ENCODE measurements at places on chromosomes 7 and 10. TPM values are rescaled to one million over a fixed set of nuclear protein-coding genes. Genes with fewer than 3 reads are reported as not detected.

The CYP2E1 gene
- 2.1 TPM for total RNA-seq

The NKX2-3 gene
- 0.26 TPM for total RNA-seq

The LRIT1 gene
- not detected for total RNA-seq

The AFAP1L2 gene
- 10.1 TPM for total RNA-seq

GRCh38 chr7:103791894-103792293 is 197.6 kb downstream of the RELN start:
- H3K27me3 ChIP-seq: no peaks in the 10 kb centered on the region
- H3K27ac ChIP-seq: no peak overlapping the region
- no peaks in the 10 kb centered on the region for H3K4me1 ChIP-seq
- no peaks in the 10 kb centered on the region for H3K36me3 ChIP-seq
- no peak for DNase-seq

GRCh38 chr7:6273380-6273837 is 985 bp upstream of the CYTH3 start:
- peaks cover 22% of the 10 kb centered on the region for H3K4me1 ChIP-seq
- no peak overlapping the region for H3K4me3 ChIP-seq
- no peak overlapping the region for H3K27ac ChIP-seq
- no peaks in the 10 kb centered on the region for H3K27me3 ChIP-seq
- H3K36me3 ChIP-seq: no peaks in the 10 kb centered on the region

GRCh38 chr7:35565927-35566326 is 129.0 kb downstream of the HERPUD2 start:
- no peak for DNase-seq
- H3K27ac ChIP-seq: no peak overlapping the region
- H3K4me1 ChIP-seq: no peaks in the 10 kb centered on the region
- no peaks in the 10 kb centered on the region for H3K36me3 ChIP-seq
- no peaks in the 10 kb centered on the region for H3K27me3 ChIP-seq

DNA sequence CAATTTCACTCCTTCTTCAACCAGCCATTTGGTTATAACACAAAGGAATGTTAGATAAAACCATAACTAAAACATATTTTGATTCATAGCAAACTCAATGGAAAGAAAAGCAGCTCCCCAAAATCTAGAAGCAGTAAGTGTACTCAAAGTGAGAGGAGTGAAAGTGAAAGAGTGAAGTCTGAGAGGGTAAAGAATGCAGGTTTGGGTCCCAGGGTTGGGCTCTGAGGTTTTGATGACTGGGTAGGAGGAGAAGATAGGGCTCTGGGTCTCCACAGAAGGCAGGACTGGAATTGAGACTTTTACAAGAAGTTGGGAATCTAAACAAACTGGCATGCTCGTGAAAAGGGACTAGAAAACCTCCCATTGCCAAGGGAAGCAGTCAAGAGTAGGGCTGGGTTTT is 85.4 kb upstream of the RSU1 start:
- H3K4me1 ChIP-seq: no peaks in the 10 kb centered on the region
- DNase-seq: no peak
- H3K36me3 ChIP-seq: no peaks in the 10 kb centered on the region
- no peak overlapping the region for H3K4me3 ChIP-seq
- no peak overlapping the region for H3K27ac ChIP-seq

- no peaks in the 10 kb centered on the region for H3K4me1 ChIP-seq
- no peak overlapping the region for H3K27ac ChIP-seq
- H3K4me3 ChIP-seq: no peak overlapping the region
- no peak for DNase-seq
- H3K27me3 ChIP-seq: no peaks in the 10 kb centered on the region
These were observed 75.0 kb upstream of the ADAM12 start for GRCh38 chr10:126463286-126463685.

GRCh38 chr7:261341-262250 is 28.4 kb upstream of the FOXL3 start:
- peaks cover 4% of the 10 kb centered on the region for H3K4me1 ChIP-seq
- no peak overlapping the region for H3K27ac ChIP-seq
- H3K36me3 ChIP-seq: peaks cover 38% of the 10 kb centered on the region
- DNase-seq: peak; percentile 59
- no peaks in the 10 kb centered on the region for H3K27me3 ChIP-seq

GRCh38 chr7:131741446-131741845 is 185.0 kb upstream of the PODXL start:
- no peaks in the 10 kb centered on the region for H3K4me1 ChIP-seq
- H3K27ac ChIP-seq: no peak overlapping the region
- no peak for DNase-seq
- peaks cover 12% of the 10 kb centered on the region for H3K27me3 ChIP-seq
- H3K36me3 ChIP-seq: no peaks in the 10 kb centered on the region

- H3K27ac ChIP-seq: no peak overlapping the region
- H3K27me3 ChIP-seq: no peaks in the 10 kb centered on the region
- no peaks in the 10 kb centered on the region for H3K36me3 ChIP-seq
- no peak overlapping the region for H3K4me3 ChIP-seq
- no peak for DNase-seq
These were observed 304.5 kb downstream of the CCSER2 start for GRCh38 chr10:84632866-84633265.

DNA sequence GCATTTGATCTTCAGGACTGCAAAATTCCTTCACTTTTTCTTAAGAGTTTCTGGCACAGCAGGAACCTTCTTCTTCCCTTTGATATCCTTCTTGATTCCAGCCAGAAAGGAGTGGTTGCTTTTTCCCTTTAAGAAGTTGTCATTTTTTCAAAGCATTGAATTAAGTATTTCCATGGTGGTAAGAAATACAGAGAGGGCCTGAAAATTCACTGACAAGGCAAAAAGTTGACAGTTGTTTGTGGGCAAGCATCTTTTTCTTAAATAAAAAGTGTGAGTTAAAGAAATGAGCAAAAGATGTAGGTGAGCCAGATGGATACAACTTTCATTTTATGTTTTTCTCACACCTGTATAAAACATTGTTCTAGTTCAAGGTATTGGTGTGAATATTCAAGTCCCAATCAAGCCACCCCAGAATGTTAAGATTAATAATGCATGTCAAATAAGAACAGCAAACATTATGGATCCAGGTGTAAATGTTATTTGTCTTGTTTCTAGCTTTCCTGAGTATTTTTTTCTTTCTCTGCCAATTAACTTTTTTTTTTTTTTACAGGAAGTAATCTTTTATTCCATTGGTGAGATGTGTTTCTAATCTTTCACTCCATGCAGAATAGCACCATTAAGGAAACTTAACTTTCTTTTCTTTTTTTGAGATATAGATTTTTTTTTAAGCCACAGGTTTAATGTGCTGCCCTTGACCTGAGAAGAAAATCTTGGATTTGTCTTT is 334.3 kb upstream of the SEMA3A start:
- H3K4me1 ChIP-seq: no peaks in the 10 kb centered on the region
- no peaks in the 10 kb centered on the region for H3K36me3 ChIP-seq
- H3K27me3 ChIP-seq: no peaks in the 10 kb centered on the region
- no peak overlapping the region for H3K4me3 ChIP-seq

- no peaks in the 10 kb centered on the region for H3K27me3 ChIP-seq
- peaks cover 5% of the 10 kb centered on the region for H3K4me1 ChIP-seq
- no peak overlapping the region for H3K27ac ChIP-seq
- no peak for DNase-seq
These were observed 2.8 kb downstream of the FAM180A start for GRCh38 chr7:135745703-135746312.

DNA sequence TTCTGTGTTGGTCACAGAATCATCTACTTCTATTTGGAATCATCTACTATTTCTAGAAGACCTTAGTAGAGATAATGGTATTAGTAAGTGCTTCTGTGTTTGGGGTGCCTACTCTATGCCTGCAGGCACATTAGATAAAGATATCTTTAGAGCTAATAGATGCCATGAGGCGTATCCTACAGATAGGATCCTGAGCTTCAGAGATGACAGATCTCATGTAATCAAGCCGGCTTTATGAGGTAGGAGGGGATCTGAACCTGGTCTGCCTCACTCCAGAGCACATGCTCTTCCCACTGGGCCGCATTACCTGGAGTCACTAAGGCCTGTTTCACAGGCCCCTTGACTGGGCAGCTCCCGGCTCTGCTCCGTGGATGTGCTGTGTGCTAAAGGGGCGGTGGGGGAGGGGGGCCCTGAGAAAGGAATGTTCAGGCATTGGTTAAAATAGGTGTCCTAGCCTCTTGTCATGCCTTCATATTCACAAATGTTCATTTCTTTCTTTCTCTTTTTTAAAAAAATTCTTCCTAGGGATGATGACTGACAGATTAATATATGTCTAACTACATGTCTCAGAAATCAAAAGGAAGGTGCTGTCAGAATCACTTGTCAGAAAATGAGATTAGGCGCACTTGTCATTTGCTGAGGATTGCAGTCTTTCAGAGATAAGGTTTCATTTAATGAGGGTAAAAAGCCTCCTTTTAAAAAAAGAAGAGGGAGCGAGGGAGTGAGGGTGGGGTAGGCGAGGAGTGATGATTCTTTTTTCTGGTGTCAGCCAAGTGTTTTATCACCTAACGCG is 458.0 kb upstream of the GALNT17 start:
- no peak for DNase-seq
- H3K36me3 ChIP-seq: no peaks in the 10 kb centered on the region
- H3K27ac ChIP-seq: no peak overlapping the region
- no peak overlapping the region for H3K4me3 ChIP-seq

DNA sequence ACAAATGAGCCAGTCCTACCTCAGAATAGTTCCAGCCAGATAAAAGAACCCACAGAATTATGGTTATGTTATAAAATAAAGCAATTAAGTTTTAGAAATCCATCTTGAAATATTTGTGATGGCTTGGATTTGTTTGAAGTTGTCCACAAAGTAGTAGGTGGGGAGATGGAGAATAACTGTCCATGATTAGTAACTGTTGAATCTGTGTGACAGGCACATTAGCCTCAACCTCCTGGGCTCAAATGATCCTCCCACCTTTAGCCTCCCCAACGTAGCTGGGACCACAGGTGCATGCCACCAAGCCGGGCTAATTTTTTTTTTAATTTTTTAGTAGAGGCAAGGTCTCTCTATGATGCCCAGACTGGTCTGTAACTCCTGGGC is 10.1 kb downstream of the HNRNPF start:
- DNase-seq: peak; percentile 8
- no peak overlapping the region for H3K4me3 ChIP-seq
- H3K27me3 ChIP-seq: no peaks in the 10 kb centered on the region
- H3K27ac ChIP-seq: peak overlapping the region; percentile 98
- H3K36me3 ChIP-seq: peaks cover 33% of the 10 kb centered on the region

DNA sequence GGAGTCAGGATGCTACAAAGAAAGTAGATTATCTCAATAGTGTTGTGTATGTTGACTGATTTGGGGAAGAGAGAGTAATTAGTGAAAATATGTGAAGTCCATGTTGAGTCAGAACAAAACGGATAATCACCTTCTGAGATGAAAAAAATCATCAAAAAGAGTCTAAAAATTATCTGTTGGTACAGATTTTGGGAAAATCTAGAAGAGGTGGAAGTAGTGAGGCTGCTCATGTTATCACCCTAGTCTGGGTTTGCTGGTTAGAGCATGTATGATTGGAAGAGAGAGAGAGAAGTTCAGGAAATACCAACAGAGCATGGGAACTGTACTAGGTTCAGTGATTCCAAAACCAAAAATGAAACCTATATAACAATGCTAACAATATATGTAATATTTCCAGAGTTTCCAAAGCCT is 12.3 kb downstream of the RPA3 start:
- no peaks in the 10 kb centered on the region for H3K27me3 ChIP-seq
- no peak overlapping the region for H3K27ac ChIP-seq
- no peaks in the 10 kb centered on the region for H3K4me1 ChIP-seq
- no peak overlapping the region for H3K4me3 ChIP-seq
- H3K36me3 ChIP-seq: no peaks in the 10 kb centered on the region

DNA sequence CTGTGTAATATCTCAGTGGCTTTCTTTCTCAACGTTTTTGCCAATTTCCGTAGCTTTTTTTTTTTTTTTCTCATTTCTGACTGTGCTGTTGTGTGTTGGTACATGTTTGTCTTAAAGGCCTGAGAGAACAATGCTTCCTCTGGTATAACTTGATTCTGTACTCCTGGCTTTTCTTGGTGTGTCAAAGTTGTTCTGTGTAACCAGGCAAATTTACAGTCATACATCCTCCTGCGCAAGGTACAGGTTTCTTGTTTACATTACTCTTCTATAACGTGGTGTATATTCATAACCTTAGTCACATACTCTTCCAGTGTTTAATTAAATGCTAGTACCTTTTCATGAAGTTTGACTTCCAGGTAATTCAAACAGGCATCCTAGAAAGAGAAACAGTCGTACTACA is 8.3 kb upstream of the ARHGAP12 start:
- no peak overlapping the region for H3K4me3 ChIP-seq
- no peaks in the 10 kb centered on the region for H3K4me1 ChIP-seq
- DNase-seq: no peak
- no peaks in the 10 kb centered on the region for H3K27me3 ChIP-seq

DNA sequence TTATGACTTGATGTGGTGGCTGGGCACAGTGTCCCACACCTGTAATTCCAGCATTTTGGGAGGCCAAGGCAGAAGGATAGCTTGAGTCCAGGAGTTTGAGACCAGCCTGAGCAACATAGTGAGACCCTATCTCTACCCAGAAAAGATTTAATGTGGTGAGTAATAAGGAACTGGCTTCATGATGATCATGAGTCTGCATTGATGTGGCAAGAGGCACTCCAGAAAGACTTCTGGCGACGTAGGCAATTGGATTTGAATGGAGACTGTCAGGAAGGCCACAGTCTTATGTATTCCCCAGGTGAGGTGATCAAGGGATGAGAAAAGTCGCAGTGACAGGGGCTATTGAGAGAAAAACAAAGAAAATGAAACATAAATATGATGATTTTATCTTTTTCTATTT is 138.0 kb downstream of the CACNB2 start:
- no peaks in the 10 kb centered on the region for H3K36me3 ChIP-seq
- no peak overlapping the region for H3K4me3 ChIP-seq
- H3K27ac ChIP-seq: no peak overlapping the region
- H3K4me1 ChIP-seq: no peaks in the 10 kb centered on the region
- no peaks in the 10 kb centered on the region for H3K27me3 ChIP-seq

DNA sequence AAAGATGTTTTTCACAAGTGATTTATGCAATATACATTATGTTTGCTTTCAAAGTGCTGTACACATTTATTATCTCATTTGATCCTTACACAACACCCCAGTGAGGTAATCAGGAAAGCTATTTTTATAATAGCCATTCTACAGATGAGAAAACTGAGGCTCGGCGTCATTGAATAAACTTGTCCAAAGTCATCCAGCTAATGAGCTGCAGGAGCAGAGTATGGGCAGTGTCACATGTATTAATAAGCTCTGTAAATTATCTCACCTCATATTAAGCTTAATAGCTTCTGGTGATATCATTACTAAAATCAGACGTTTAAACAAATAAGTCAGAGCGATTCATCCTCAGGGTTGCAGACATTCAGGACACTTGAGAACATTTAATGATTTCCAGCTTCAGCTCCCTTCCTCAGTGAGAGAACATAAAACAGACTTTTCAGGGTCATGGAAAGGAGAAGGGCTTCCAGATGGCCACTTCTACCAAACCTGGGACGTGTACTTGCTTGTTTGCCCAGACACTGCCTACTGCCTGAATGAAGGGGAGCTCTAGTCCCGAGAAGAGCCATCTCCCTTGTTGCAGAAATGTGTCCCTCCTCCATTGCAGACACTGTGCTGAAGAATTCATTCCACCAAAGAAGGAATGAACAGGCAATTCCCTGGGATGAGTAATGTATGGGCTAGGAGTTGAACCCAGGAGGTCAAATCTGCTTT is 20.5 kb upstream of the FZD1 start:
- H3K27ac ChIP-seq: no peak overlapping the region
- no peaks in the 10 kb centered on the region for H3K27me3 ChIP-seq
- DNase-seq: no peak
- H3K4me3 ChIP-seq: no peak overlapping the region

- H3K36me3 ChIP-seq: no peaks in the 10 kb centered on the region
- H3K4me1 ChIP-seq: no peaks in the 10 kb centered on the region
- H3K4me3 ChIP-seq: no peak overlapping the region
- DNase-seq: no peak
- H3K27me3 ChIP-seq: no peaks in the 10 kb centered on the region
These were observed 469.7 kb downstream of the PARD3 start for GRCh38 chr10:34345383-34345782.

Data from upper lobe of right lung (tissue), 1 donor.